ENCODE measurements at places on chromosomes 7 and 10.

DNA sequence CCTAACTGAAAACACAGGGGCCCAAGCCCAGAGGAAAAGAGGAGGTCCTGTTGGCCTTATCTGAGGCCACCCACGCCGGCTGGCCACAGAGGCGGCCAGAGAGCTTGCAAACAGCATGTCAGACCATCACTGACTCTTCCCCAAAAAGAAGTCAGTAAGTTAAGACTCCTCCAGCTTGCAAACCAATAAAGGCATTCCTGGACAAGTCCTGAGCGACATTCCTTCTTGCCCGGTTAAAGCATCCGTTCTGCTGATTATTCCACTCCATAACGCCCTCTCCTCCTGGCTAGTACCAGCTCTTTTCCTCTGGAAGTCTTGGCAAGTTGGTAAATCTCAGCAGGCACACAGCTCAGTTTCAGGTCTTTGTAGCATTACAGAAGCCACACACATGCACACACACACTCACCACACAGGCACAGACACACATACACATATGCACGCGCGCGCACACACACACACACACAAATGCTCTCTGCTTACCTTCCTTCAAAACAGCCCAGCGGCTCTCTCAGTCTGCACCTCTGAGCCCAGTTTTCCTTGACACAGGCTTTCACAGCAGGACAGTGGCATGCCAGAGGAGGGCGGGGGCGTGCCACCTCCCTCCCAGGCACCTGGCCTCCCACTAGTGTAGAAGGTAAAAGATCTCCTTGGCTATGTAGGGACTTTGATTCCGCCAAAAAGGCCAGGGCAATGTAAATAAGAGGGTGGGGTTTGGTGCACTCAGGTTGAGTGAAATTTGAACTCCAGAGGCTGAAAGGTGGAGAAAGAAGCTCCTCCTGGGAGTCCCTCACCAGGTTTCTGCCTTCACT lies 201.4 kb downstream of the TNS3 start:
- DNase-seq: no peak

- DNase-seq: no peak
Observed at GRCh38 chr10:62308101-62308500, 39.5 kb upstream of the RTKN2 start.

DNA sequence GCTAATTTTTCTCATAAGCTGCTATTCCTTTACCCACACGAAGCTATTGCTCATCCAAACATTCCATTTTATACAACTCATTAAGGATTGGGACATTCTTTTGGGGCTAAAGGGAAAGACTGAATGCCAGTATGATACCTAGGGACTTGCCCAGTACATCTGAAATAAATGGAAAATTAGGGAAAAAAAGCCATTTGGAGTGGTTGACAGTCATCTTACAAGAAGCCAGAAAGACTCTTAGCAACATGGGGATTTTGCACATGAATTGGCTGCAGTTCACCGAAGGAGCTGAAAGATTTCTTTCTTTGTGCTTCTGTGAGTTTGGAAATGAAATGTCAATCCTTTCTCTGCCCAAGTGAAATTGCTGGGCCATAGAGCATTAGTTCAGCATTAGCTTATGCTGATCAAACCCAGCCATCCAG lies 43.3 kb upstream of the MTURN start:
- DNase-seq: no peak

- no peak for DNase-seq
Observed at GRCh38 chr10:88212069-88212468, 348.6 kb downstream of the PTEN start.

GRCh38 chr7:41685684-41686083 lies 17.2 kb downstream of the INHBA start:
- no peak for DNase-seq

DNA sequence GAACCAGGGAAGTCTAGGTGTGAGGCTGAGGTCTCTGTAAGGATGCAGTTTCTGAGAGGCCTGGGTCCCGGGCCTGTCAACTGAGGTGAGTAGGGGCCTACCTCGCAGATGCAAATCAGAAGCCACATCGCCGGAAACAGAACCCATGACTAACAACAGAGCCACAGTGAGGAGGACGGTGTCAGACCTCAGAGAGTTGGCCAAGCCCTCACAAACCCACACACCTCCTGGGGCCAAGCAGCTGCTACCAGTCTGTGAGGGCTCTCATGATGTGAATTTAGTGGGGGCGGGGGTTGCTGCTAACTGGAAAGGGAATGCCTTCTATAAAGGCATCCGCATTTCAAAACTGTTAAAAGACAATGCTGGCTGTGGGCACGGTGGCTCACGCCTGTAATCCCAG lies 103.0 kb downstream of the COBL start:
- no peak for DNase-seq

DNA sequence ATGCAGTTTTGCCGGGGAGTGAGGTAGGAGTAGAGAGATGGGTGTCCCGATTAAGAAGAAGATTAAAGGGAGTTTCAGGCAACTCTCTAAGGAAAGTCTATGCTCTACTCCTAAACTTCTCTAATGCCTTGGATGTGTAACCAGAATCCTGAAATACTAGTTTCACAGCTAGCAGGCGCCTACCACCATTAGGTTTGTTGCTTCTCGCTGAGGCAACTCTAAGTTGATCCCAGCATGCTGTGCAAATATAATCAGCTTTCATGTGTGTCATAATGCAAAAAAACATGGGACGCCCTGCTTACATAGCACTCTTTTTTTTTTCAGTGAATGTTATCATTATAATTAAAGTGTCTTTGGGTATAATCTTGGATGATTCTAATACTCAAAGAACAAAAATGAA lies 50.4 kb upstream of the FAM3C start:
- no peak for DNase-seq

- DNase-seq: no peak
Observed at GRCh38 chr10:118358327-118358726, 16.2 kb upstream of the FAM204A start.

GRCh38 chr10:9615189-9615588 lies 1402.5 kb upstream of the CELF2 start:
- DNase-seq: no peak

GRCh38 chr10:70538731-70539338 lies 60.3 kb downstream of the PALD1 start:
- no peak for DNase-seq

DNA sequence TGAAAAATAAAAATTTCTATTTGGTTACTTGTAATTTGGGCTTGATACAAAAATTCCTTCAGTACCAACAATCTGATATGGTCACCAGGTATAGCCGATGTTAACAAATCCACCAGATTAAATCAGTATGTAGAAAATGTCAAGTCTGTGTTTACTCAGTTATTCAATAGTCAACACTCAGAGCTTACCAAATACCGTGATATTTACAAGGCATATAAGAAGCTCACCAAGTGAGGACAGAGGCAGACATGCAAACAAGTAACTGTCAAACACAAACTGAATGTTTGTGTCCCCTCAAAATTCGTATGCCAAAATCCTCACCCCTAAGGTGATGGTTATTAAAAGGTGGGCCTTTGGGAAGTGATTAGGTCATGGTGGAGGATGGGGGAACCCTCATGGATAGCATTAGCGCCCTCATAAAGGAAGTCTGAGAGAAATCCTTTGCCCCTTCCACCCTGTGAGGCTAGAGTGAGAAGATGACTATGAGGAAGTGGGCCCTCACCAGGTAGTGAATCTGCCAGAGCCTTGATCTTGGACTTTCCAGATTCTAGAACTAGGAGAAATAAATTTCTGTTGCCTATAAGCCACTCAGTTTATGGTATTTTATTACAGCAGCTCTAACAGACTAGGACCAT lies 63.1 kb downstream of the TES start:
- no peak for DNase-seq

- DNase-seq: no peak
Observed at GRCh38 chr10:89805599-89806013, 104.2 kb downstream of the KIF20B start.

GRCh38 chr7:75813084-75813483 lies 522 bp downstream of the CCL24 start:
- DNase-seq: no peak

GRCh38 chr7:37714606-37715005 lies 31.0 kb downstream of the GPR141 start:
- no peak for DNase-seq

GRCh38 chr10:67297637-67298181 lies 371.9 kb downstream of the LRRTM3 start:
- DNase-seq: no peak

GRCh38 chr10:7133278-7133677 lies 277.6 kb downstream of the SFMBT2 start:
- no peak for DNase-seq

DNA sequence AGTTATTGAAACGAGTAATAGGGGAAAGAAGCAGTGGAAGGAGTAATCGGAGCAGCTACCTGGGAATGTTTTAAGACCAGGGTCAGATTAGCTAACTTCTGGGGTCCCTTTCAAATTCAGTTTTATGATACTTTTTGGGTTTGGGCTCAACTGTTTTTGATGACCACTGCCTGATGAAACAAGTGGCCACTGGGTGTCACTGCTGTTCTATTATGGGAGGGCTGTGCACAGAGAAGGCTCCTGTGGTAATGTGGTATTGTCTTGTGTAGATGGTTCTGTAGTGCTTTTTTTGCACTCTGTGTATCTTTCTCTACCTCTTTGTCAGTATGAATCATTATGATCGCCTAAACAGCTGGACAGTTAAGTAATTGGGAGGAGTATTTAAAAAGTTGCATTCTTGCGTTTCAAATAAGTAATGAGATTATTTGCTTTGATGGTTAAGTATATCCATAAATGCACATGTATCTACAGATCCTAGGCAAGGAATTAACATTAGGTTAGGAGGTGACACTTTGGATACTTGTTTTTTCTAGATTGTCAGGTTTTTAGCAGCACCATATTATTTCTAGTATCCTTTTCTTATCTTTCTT lies 128.4 kb downstream of the ABCA13 start:
- no peak for DNase-seq

GRCh38 chr7:135320268-135320667 lies 86.6 kb downstream of the STRA8 start:
- DNase-seq: no peak

DNA sequence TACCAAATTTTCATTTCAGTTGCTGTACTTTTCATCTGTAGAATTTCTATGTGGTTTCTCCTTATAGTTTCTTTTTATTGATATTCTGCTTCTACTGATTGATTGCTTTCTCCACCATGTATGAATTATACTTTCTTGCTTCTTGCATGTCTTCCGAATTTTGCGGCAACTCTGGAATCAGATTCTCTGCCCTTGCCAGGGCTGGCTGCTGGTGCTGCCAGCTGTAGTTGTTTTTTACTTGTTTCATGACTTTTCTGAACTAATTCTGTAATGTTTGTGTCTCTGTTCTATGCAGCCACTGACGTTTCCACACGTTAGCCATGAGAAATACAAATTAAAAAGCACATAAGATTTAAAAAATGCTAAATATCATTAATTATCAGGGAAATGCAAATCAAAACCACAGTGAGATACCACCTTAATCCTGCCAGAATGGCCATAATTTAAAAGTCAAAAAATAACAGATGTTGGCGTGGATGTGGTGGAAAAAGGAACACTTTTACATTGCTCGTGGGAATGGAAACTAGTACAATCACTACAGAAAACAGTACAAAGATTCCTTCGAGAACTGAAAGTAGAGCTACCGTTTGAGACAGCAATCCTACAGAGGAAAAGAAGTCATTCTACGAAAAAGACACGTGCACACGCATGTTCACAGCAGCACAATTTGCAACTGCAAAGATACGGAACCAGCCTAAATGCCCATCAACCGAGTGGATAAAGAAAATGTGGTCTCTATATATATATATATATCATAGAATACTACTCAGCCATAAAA lies 51.5 kb downstream of the MAD1L1 start:
- DNase-seq: no peak

- DNase-seq: no peak
Observed at GRCh38 chr7:131012477-131013031, 278.5 kb upstream of the KLF14 start.

DNA sequence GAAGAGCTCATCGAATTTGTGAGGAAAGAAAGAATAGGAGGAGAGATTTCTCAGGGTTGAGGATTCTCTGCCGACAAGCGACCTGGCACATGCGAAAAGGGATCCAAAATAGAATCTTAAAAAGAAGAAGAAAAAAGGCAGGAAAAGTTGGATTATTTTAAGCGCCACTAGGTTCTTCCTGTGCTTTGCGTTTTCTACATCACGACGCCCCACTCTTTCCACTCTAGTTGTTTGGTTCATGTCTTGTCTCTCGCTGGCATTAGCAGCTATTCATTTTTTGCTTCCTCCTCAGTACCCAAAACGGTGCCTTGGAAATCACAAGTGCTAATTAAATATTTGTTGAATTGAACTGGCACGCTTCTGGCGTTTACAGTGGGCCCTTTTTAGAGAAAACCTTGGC lies 674 bp upstream of the FRA10AC1 start:
- no peak for DNase-seq

DNA sequence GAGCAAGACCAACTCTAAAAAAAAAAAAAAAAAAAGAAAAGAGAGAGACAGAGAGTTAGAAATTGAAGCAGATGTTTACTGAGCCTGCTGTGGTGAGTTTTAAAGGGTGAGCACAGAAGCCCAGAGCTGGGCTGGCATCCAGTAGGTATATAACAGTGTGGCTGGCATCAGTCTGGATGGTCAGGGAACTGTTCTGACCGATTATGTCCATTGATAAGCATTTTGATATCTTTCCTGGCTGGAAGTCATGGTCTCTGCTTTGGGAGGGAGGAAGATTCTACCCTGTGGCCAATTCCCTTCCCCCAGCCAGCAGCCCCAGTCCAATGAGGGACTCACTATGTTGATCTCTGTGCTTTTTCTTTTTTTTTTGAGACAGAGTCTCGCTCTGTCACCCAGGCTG lies 65.2 kb upstream of the PODXL start:
- DNase-seq: no peak

DNA sequence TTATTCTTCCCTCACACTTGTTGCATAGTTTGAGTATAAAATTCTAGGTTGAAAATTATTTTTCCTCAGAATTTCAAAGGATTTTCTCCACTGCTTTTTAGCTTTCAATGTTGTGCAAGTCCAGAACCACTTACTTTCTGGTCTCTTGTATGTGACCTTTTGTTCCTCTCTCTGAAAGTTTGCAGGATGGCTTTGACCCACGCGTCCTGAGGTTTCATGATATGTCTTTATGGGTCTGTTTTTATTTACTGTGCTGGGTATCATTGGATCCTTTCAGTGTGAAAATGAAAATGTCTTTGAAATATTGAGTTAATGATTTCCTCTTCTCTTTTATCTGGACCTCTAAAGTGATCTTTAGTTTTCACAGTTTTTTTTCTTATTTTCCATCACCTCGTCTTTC lies 38.5 kb downstream of the C1GALT1 start:
- no peak for DNase-seq

DNA sequence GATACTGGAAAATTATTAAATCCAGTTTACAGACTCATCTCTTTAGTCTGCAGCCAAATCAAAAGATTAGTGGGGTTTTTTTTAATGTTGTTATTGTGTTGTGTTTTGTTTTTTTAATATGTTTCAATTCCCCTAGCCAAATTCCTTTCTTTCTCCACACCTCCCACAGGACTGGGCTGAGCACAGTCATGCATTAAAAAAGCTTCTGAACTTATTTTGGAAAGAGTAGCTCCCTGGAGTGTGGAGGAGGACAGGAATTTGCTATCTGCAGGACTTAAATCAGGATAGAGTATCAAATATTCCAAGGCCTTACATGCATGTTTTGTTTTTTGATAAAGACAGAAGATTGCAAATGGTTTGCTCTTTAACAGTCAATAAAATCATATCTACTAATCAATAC lies 90.7 kb downstream of the GNAI1 start:
- no peak for DNase-seq
